ENCODE measurements at places on chromosomes 2 and 18. TPM values are rescaled to one million over a fixed set of nuclear protein-coding genes. Genes with fewer than 3 reads are reported as not detected.

Gene DCDC2C
- not detected for total RNA-seq

Gene FABP1
- total RNA-seq: not detected

Gene PER2
- 2.2 TPM for total RNA-seq

Gene LIMS3
- total RNA-seq: 1.2 TPM

Gene SERPINB12
- total RNA-seq: 0.07 TPM

Gene ABCB11
- total RNA-seq: not detected
